Stimulated activated CD4-positive, alpha-beta T cell treated with anti-CD3 and anti-CD28 coated beads, Interleukin-15, amount 100 ng/mL, for 1 hour (primary cell): ENCODE measurements at places on chromosomes 3 and 15.

GRCh38 chr15:84944861-84945260, 36.8 kb upstream of the PDE8A start:
- no peak for DNase-seq

DNA sequence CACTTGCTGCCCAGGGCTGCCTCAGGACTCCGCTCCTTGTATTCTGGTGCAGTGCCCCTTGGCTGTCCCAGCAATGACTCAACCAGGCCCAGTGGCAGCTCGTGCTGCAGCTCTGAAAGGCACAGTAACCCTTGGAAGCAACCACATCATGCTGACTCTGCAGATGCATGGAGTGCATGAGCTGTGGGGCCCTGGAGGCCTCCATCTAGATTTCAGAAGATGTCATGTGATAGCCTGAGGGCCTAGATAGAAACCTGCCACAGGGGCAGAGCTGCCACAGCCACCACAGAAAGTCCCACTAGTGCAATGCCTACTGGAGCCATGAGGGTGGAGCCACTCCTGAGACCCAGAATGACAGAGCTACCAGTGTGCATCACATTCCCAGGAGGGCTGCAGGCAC, 117.1 kb upstream of the SMAD3 start:
- no peak for DNase-seq

DNA sequence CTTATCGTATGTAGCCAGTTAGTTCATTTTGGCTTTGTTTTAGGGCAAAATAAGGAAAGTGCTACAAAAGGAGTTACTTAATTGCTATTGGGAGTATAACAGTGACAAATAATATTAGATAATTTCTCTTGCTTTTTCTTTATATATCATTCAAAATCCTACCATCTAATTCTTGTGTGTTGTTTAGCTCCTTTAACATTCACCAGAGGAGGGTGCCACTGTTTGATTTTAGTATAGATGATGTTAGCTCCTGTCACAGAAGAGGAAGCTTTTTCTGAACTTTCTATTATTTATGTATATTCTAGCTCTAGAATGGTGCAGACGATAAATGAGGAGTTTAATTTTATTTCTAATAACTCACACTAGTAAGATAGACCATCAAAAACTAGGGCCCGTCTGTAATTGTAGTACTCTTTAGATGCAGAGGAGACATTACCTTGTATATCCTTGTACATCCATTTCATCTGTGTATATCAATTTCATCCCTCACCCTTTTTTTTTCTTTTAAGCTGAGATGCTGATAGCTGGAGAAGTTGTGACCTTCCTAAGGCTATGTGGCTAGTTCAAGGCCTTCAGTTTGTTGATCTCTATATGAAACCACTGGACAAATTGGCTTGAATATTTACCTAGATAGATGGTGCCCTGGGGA, 3.0 kb downstream of the PPM1L start:
- no peak for DNase-seq

- no peak for DNase-seq
These were observed 200.5 kb upstream of the TPM1 start for GRCh38 chr15:62841891-62842559.

DNA sequence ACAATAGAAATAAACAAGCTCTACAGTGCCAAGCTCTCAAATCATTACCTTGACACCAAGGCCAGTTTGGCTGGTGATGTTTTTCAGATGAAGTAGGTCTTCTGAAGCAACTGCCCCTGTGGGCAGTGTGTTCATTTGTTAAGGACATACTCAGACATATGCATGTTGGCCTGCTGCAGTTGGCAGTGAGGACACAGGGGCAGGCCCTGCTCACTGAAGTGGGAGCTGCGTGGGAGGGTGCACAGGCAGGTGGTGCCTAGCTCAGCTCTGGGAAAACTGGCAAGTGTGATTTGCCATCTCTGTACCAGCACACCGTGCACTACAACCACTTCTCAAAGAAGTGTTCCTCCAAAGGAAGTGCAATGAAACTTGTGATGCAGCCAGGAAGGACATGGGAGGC, 28.5 kb upstream of the SNRK start:
- no peak for DNase-seq

GRCh38 chr3:195248281-195248680, 22.7 kb downstream of the XXYLT1 start:
- no peak for DNase-seq
